Activated naive CD4-positive, alpha-beta T cell treated with Interleukin-2 at 50 U/mL for 16 hours (primary cell): ENCODE measurements at places on chromosomes 16 and 17.

DNA sequence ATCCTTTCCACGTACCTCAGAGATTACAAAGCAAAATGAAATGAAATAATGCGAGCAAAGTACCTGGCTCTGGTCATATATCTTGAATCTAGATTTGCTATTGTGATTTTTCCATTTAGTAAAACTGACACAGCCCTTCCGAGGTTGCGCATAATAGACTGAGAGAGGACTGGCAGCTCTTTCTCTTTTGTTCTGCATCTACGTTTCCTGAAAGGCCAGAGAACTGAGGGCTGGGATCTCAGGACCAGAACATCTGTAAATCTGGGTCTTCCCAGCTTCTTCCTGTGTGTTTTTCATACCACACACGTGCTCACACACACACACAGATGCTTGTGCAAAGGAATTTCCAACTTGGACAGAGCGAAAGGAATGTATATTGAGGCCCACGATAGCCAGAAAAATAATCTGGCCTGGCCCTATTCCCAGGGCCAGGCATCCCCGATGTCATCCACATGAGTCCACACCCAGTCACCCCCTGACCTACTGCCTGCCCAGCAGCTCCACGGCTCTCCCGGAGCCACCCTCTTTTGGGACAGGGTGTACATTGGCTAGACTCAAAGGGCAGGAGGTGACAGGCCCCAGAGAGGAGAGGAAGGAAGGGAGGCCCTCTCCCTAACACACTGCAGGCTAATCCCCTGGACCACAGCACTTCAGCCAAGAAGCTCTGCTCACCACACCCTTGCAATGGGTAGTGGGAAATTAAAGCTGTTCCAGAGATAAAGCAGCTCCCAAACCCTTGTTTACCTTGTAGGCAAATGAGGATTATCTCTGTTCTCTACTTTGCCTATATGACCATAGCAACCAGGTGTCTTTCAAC lies 41.8 kb downstream of the NOL11 start:
- no peak for DNase-seq

DNA sequence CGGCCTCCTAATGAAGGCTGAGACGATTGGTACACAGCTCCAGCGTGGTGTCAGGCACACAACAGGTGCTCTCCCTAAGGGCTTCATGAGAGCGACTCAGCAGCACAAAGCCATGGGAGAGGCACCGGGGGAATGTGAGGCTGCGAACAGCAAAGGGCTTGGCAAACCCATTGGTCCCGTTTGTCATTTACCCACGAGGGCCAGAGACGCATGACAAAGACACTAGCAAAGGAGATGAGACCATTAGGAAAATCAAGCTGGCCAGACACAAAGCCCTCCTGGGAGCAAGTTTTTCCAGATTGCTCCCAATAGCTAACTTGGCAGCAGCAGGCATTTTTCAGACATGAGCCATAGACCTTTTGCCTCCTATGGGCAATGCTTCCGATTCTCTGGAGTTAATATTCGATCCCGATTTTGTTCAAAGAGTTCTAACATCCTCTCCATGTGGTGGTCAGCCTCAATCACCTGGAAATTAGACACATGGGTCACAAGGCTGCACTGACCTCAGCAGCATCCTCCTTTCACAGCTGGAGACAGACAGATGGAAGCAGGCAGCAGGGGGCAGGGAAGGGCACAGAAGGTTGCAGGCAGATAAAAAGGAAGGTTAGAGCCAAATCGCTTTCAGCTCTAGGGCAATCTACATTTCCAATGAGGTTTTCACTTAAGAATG lies 38.2 kb downstream of the TK2 start:
- no peak for DNase-seq

- no peak for DNase-seq
Measured at GRCh38 chr16:15960124-15960971, 10.9 kb downstream of the ABCC1 start.

GRCh38 chr16:76681296-76681695 lies 404.1 kb downstream of the CNTNAP4 start:
- no peak for DNase-seq

- DNase-seq: no peak
Measured at GRCh38 chr17:5355421-5356129, 63.9 kb downstream of the NUP88 start.

DNA sequence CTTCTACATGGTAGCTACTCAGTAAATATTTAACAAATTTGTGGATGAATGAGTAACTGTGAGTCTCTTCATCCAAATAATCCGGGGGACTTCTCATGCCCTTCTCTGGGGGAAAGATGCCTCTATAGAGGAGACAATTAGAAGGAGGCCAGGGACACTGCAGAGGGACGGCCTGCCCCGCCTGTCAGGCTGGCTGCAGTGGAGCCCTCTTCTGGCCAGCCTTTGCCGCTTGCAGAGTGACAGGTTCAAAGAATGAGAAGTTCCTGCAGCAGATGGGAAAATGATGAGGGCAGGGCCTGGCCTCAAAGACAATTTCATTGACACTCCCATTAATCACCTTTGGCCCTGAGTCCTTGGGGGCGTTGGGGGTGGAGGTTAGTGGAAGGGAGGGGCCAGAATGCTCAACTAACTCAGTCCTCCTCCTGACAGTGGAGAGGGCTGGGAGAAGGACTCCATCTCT lies 339.0 kb downstream of the MAF start:
- DNase-seq: peak; percentile 59

GRCh38 chr17:64499805-64500486 lies 3.1 kb upstream of the POLG2 start:
- DNase-seq: no peak

DNA sequence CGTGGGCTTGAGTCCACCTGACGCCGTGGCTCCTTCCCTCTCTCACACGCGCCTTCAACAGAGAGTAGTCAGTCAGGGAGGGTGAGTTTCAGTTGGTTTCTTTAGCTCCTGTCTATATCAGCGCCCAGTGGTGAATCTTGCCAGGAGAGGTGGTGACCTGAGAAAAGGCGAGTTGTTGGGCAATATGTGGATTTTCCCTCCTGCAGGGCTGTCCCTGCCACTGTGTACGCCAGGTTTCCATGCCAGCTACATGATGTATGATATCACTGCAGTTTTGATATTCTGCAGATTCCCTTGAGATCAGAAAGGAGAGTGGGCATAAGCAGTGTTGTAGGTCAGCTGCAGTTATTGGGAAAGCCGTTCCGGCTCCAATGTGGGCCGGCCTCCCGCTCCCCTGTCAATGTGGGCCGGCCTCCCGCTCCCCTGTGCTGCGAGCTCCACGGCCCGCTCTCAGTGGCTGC lies 31.4 kb downstream of the BANP start:
- DNase-seq: no peak

GRCh38 chr17:29390851-29391631 lies 878 bp downstream of the TAOK1 start:
- no peak for DNase-seq

- DNase-seq: no peak
Measured at GRCh38 chr16:27400751-27401620, 988 bp upstream of the IL21R start.

GRCh38 chr16:58366247-58367031 lies 25.8 kb upstream of the GINS3 start:
- no peak for DNase-seq

DNA sequence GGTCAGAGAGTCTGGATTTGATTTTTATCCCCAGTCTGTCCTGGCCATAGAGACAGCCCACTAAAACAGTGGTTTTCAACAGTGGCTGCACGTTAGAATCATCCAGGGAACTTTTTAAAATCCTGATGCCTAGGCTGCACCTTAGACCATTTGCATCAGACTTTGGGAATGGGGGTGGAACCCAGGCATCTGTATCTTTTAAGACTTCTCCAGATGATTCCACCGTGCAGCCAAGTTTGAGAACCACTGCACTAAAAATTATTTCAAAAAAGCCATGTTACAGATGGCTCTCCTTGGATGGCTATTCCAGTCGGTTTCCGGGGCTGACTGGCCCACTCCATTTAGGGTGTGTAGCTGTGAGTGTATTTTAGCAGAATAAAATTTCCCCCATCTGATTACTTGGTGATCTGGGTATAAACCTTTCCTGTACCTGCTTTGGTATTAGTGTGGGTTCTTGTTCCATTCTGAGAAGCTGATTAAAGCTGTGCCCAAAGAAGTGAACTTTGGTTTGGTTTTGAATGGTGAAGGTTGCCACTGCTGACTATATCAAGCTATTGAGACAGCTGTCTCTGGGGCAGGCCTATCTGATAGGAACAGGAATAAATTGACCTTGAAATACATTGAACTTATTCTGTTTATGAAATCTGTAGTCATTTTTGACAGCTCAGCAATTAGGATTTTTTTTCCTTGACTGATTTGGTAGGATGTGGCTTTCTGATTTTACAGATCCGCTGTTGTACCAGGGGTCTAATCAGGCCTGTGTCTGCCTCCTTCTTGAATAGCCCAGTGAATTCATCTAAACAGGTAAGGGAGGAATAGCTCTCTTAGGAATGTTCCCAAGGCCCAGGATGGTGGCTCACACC lies 1.3 kb downstream of the ATP5MC1 start:
- DNase-seq: no peak

DNA sequence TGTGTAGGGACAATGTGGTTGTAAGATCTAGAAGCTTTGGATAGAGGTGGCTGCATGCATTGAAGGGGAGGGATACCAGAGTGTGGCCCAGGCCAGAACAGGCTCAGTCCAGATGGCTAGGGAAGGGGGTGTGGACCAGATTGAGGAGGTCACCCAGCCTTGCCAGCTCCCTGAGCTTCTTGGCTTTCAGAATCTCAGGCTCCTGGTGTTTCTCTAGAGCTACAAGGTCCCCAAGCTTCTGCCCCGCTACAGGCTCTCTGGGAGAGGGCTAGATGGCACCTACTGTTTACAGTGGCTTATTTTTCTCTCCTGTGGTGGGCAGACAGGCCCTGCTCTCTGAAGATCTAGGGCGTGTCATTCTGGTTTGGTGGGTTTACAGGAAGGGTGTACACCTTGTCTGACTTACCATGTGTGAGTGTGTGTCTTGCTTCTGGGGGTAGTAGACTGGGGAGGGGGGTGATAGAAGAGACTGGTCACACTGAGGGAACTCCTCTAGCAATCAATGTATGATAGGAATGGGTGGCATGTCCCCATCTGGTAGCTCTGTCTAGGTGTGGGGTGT lies 1.1 kb downstream of the RARA start:
- no peak for DNase-seq

GRCh38 chr17:49050611-49051010 lies 53.4 kb downstream of the IGF2BP1 start:
- no peak for DNase-seq

- DNase-seq: no peak
Measured at GRCh38 chr17:64627797-64628196, 34.3 kb downstream of the SMURF2 start.

- no peak for DNase-seq
Measured at GRCh38 chr17:6793748-6794493, 17.9 kb downstream of the FBXO39 start.

GRCh38 chr16:89093602-89094251 lies at the start of gene ACSF3:
TSS of gene ACSF3 (plus strand) at chr16:89093852. CDS start at chr16:89100682, 6,830 bp downstream.
- DNase-seq: peak; percentile 71

DNA sequence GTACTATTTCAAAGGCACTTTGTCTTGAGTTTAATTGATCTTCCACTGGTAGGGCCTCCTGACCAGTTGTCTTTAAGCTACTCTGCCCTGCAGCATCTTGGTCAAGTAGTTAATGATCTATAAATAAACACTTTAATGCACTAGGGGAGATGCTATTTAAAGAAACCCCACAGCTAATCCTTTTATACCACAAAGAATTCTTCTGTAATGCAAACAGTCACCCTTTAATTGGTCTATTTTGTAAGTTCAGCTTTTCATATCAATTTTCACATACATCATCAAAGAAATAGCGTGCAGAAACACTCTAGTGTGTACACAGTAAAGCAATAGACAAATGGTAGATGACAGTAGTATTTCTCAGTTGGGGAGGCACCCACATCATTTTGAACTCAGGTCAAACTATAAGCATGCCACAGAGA lies 70.3 kb downstream of the PMP22 start:
- no peak for DNase-seq

GRCh38 chr17:4782652-4783051 lies 3.5 kb downstream of the VMO1 start:
- DNase-seq: no peak

DNA sequence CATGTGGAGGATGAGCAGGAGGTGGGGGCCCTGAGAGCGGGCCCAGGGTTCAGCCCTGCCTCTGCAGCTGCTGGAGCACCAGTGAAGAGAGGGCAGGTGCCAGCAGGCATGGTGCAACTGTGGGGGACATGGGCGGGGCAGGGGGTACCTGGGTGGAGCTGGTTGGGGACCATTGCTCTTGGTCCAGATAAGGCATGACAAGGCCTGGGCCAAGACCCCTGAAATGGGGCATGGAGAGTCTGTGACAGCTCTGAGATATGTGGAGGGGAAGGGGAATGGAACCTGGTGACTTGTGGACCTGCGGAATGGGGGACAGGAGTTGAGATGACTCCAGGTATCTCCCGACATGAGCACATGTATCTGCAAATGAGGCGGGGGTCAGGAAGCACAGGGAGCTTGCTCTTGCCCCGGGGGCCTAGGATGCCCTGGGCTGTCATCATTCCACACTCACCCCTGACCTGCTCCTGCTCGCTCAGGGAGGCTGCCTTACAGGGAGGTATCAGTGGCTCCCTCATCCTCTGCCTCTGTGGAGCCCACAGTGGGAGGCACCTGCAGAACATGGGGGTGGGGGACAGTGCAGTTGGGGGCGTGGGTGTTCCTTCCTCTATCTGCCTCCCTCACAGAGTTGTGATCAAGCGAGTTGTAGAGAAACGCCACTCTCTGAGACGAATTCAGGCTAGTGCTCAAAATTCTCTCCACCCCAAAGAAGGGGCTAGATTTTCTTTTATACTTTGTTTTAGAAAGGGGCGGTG lies 40.2 kb downstream of the TMEM235 start:
- DNase-seq: no peak

DNA sequence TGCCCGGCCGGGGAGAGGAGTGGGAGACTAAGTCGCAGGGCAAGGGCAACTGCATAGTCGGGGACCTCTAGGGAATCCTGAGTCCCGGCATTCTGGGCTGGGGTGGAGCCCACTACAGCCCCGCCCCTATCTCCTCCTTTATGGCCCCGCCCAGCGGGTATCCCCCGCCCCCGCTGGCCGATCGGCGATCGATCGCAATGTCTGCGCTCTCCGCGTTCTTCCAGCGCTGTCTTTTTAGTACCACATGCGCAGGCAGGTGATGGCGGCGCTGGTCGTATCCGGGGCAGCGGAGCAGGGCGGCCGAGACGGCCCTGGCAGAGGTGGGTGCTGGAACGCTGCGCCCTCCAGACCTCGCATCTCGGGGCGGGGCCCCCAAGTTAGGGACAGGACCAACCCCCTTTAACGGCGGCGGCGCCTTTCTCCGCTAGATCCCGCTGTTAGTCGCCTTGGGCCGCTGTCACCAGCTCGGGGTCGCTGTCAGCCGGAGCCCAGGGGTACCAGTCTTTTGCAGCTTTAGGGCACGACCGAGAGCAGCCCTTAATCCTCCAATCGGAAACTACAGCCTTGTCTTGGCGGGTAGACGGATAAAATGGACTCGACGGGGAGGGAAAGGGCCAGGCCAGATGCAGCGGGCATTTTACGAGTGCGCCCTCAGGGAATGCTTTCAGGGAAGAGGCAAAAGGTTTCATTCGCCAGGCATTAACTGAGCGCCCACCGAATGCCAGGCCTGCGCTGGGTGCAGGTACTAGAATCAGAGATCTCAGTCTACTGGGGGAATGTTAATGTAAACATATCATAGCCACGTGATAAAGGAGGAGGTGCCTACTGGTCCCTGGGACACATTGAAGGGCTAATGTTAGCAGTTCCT lies at the start of gene DPH1:
TSS of gene DPH1 (plus strand) at position 243 of the 868 bp plus-strand sequence. CDS start at position 260, 17 bp downstream.
- DNase-seq: peak; percentile 88

- no peak for DNase-seq
Measured at GRCh38 chr16:4618645-4619418, 4.1 kb upstream of the UBALD1 start.

GRCh38 chr17:66430846-66431795 lies 128.7 kb downstream of the PRKCA start:
- DNase-seq: no peak

GRCh38 chr17:33225509-33225908 lies 67.6 kb downstream of the ASIC2 start:
- DNase-seq: no peak
